HepG2 (cell line): ENCODE measurements at places on chromosomes 2 and 18. TPM values are rescaled to one million over a fixed set of nuclear protein-coding genes. Genes with fewer than 3 reads are reported as not detected.

Gene KLHL30
- not detected in 2 replicates for total RNA-seq

Gene DSC2
- total RNA-seq: 19.6 and 24.9 TPM in 2 replicates

Gene GALNT5
- not detected in 2 replicates for total RNA-seq

Gene PPP1CB
- 109 and 209 TPM in 2 replicates for total RNA-seq

Gene RIT2
- not detected in 2 replicates for total RNA-seq

Gene DNAJC5G
- not detected in 2 replicates for total RNA-seq

DNA sequence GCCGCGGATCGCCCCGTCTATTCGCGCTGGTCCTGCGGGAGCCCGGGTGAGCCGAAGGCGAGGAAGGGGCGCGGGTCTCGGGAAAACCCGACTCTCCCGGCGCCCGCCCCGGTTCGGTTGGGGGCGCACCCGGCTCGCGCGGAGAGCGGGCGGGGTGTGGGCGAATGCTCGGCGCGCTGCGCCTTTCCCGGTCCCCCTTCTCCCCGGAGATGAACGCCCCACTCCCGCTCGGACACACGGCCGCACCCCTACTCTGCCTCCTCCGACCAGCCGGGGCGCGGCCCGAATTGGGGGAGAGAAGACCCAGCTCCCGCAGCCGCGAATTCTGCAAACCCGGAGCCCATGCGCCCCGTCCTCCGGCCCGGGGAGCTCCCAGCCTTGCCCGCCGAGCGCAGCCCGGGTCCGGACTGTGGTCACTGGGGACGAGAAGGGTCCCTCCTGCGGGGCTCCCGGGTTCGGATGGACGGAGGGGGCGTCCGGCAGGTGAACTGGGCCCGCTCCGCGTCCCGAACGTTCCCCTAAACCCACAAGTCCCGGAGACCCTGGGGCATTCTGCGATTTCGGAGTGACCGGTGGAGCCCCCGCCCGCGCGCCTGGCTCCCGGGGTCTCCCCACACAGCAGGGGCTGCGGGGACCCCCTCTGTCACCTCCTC lies 734 bp downstream of the KCNG2 start:
- no peak for DNase-seq
- H3K4me3 ChIP-seq: no peak overlapping the region; the same call in 1 of the 2 replicates
- H3K4me1 ChIP-seq: peaks cover 33% of the 10 kb centered on the region
- no peaks in the 10 kb centered on the region for H3K36me3 ChIP-seq

DNA sequence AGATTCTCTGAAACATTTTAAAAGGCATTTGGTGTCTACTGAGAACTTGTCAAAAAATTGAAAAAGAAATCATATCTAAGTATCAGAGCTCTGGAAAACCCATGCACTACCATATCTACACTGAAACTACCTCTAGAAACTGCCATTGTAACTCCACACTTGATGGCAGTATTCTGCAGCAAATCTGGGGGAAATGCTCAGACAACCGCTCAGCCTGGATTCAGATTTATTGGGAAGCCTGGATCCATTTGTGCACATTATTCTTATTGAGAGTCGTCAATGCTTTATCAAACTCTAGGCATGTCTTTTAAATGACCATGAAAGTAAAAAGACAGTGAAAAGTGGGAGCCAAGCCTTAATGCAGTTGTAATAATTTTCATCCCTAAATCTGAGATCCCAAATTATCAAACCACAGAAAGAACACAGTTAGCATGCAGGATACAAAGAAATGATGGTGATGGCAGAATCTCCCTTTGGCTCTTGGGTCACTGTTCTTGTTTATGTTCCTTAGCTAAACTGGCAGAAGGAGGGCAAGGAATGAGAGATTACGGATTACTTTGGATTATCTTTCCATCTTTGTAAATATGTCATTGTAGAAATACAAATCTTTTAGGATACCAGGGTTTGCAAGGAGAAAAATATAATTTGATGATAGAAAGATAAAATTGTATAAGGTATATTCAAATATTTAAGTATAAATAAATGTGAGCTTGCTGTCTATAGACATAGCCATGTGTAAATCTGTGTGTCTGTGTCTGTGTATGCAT lies 512.1 kb upstream of the SYT4 start:
- DNase-seq: no peak
- H3K4me3 ChIP-seq: no peak overlapping the region
- H3K36me3 ChIP-seq: no peaks in the 10 kb centered on the region
- H3K27me3 ChIP-seq: no peaks in the 10 kb centered on the region

DNA sequence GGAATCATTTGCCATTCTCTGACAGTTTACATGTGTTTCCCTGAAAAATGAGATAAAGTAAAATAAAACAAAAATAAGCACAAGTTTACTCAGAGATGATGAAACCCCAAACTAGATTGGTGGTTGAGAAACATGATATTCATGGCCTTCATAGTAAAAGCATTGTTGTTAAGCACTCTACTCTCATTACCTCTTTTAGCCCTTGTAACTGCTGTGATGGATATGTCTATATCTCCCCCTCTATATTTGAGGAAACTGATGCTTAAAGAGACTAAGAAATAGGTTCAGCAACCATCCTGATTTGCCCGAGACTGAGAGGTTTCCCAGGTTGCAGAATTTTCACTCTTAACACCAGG lies 33.9 kb upstream of the GALNT3 start:
- DNase-seq: no peak
- no peaks in the 10 kb centered on the region for H3K4me1 ChIP-seq

DNA sequence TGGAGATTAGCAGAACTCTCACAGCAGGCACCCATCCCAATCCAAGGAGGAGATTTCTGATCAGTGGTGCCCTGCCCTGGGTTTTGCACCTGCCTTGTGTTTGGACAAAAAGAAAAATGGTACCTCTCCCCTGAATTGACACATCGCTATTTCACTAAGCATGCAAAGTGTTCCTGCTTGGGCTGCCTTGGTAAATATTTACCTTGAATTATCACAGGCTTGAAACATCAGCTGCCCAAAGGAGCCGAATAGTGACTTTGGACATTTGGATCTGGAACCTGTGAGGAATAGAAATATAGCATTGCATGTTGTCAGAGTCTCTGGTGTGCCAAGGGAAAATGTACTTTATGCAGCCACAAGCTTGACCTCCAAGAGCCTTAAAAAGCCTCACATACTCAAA lies 926.4 kb upstream of the FANCL start:
- no peak for DNase-seq
- H3K27ac ChIP-seq: no peak overlapping the region
- H3K4me3 ChIP-seq: no peak overlapping the region
- H3K4me1 ChIP-seq: no peaks in the 10 kb centered on the region
- H3K36me3 ChIP-seq: no peaks in the 10 kb centered on the region

DNA sequence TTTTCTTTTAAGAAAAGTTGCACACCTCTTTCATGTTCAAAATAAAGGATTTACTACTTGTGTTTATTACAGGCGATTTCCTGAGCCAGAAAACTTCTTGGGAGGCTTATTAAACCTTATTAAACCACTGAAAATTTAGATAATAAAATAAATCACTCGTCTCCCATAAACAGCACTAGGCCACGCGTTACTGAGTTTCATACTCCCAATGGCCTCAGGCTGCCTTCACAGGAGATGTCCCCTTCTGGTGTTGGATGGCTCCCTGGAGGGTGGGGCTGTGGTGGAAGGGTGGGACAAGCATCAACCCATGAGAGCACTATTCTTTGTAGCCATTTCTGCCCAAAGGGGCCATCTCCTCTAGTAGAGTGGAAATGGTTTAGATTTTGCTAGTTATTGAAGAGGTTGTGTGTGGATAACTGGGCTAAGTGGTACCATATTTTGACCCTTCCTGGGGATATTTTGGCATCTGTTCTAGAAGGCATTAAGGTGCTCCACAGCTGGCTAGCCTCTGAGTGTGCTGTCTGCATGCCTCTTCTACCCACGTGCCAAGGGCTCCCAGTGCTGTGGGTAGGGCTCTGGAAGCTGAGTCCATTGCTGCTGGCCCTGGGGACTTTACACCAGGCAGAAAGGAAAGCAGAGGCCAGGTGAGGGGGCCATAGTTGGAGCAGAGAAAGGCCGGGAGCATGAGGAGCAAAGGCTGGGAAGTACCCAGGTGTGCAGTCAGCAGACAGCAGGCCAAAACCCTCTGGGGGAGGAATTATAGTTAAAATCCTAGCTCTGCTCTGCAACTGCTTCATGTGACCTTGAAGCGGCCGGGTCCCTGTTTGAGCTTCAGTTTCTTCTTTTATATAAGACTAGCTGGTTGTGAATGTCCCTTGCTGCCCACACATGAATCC lies 121.7 kb upstream of the SMAD2 start:
- H3K27me3 ChIP-seq: no peaks in the 10 kb centered on the region; the same call in 2 of the 3 replicates
- no peak overlapping the region for H3K4me3 ChIP-seq
- peaks cover 6% of the 10 kb centered on the region for H3K4me1 ChIP-seq
- DNase-seq: no peak
- H3K36me3 ChIP-seq: no peaks in the 10 kb centered on the region

DNA sequence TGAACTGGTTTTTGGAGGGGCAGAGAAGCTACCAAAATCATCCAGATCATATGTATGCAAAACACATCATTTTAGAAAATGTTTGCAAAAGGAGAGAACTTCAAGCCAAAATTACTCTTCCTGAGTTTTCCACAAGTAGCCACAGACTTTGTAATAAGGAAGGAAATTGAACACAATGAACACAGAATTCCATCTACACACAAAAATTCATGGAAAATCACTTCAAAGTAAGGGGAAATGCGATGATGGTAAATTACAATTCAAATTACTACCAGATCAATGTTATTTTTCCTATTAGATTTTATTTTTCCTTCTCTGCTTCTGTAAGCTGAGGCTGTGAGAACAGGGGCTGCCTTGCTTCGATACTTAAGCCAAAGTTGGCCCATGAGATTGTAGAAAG lies 172.1 kb upstream of the ARL4C start:
- H3K4me1 ChIP-seq: peaks cover 33% of the 10 kb centered on the region
- H3K4me3 ChIP-seq: no peak overlapping the region
- no peaks in the 10 kb centered on the region for H3K27me3 ChIP-seq
- no peak for DNase-seq
- no peaks in the 10 kb centered on the region for H3K36me3 ChIP-seq
- H3K27ac ChIP-seq: no peak overlapping the region

DNA sequence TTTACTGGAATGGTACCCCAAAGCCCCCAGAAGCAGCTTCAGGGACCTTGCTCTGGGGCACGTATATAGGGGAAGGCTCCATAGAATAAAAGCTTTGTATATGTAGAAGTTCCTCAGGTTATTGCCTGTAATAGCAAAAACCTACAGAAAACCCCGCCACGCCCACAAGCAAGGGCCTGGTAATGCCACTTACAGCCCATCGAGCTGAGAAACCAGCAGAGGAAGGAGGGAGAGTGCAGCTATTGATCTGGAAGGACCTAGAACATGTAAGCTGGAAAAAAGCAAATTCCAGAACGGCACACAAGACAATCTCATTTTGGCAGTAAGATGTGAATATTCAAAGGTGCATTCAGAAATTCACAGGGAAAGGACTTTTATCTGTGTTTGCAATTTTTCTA lies 15.8 kb downstream of the HS1BP3 start:
- H3K36me3 ChIP-seq: no peaks in the 10 kb centered on the region; the same call in 2 of the 3 replicates
- H3K27ac ChIP-seq: peak overlapping the region; percentile 1
- H3K27me3 ChIP-seq: no peaks in the 10 kb centered on the region
- DNase-seq: no peak
